Mesendoderm (in vitro differentiated cells): ENCODE measurements at places on chromosomes 2 and 18.

- no peak for DNase-seq
Observed at GRCh38 chr18:51195086-51195450, 2.4 kb downstream of the MEX3C start.

- no peak for DNase-seq
Observed at GRCh38 chr2:219344751-219345430, 12.3 kb upstream of the RESP18 start.

GRCh38 chr18:9996094-9996493 is 82.3 kb downstream of the VAPA start:
- no peak for DNase-seq

DNA sequence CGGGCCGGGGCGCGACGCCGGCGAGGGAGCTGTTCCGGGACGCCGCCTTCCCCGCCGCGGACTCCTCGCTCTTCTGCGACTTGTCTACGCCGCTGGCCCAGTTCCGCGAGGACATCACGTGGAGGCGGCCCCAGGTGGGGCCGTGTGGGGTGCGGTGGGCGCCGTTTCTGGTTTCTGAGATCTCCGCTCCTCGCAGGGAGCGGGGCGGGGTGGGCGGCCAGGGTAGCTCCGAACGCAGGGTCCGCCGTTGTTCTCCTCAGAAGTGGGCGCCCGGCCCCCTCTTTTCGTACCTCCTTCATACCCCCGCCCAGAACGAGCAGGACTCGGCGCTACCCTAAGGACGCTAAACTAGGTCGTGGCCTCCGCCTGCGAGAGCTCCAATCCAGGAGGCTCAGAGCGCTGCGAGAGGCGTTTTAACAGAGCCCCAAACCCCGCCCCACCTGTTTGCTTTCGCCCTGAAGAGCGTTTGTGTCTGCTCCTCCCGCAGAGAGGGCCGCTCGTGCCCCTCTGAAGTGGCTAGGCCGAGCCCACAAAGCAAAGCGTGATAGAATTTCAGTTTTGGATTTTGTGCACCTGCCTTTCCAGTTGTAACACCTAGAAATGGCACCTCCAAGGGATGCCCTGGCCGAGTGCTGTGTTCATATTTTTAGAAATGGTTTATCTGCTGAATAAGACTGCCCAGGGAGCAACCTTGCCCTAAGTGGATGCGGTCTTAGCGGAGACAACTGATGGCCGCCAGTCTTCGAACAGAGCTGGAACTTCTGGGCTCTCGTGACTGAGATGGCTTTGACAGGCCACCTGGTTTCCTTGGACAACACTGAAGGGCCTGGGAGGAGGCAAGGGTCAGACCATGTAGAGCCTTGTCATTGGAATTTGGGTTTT is 626 bp downstream of the CAPN10 start:
- DNase-seq, result peak; percentile 59

DNA sequence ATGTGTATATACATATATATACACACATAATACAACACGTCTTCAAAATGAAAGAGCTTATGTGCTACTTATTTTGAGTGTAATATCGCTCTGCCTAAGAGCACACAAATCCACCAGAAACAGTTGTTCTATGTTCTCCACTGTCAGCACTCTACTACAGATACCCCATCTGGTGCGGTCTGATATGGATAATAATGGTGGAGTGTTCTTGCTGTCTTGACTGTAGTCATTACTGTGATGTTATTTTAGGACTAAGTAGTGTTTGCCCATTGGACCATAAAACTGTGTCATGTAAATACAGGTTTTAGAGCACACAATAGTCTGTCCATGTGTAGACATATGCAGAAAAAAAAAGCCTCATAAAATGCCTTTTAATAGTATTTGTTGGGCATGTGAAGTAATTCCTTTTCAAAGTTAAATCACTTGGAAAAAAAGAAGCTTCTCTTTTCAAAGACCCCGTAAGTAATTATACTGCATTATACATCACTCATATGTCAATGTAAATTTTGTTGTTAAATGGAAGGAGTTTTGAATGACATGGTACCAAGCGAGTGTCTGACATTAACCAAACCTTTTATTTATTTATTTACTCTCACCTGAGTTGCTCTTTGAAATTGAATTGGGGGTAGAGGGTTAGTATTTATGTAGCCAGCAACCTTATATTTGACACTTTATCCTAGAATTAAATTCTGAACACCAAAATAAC is 1249.2 kb upstream of the ZEB2 start:
- DNase-seq, result no peak

- DNase-seq, result no peak
Observed at GRCh38 chr2:225290757-225291400, 108.6 kb upstream of the NYAP2 start.
